Stimulated activated CD8-positive, alpha-beta memory T cell treated with anti-CD3 and anti-CD28 coated beads, Interleukin-2, amount 100 ng/mL, for 1 hour (primary cell): ENCODE measurements at places on chromosomes 7 and 10.

DNA sequence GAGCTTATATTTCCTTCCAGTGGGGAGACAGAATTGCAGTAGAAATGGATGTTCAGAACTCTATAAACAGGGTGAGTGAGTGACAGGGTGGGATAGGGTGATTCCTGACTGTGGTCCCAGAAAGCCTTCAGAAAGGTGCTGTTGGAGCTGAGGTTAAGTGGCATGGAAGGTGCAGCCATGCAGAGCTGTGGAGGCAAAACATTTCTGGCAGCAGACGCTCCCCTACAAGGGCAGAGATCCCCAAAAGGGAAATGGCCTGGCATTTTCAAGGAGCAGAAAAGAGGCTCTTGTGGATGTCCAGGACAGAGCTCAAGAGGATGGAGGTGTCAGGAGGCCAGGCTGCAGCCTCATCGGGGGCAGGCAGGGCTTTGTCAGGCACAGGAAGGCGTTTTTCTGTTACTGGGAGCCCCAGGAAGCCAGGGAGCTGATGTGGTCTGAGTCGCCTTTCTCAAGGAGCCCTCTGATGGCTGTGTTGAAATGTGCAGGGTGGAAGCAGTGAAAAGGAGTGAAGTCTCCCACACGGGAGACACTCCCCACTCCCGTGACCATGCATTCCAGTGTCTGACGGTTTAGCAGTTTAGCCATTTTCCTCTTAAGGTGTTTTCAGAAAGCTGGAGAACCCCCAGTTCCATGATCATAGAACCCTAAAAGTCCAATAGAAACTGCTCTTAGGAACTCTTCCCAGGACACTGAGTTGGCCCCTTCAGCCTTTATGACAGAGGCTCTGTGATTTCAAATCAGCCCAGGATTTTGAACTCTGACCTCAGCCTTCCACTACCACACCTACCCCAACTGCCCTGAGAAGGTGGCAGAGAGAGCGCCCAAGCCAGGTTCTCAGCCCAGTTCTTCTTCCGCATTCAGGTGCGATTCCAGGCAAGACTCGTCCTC, 96.2 kb downstream of the C10orf105 start:
- DNase-seq: no peak

GRCh38 chr10:103630156-103630555, 136.7 kb downstream of the NEURL1 start:
- DNase-seq: no peak

GRCh38 chr7:157690833-157691585, 354.2 kb downstream of the DNAJB6 start:
- DNase-seq: no peak

DNA sequence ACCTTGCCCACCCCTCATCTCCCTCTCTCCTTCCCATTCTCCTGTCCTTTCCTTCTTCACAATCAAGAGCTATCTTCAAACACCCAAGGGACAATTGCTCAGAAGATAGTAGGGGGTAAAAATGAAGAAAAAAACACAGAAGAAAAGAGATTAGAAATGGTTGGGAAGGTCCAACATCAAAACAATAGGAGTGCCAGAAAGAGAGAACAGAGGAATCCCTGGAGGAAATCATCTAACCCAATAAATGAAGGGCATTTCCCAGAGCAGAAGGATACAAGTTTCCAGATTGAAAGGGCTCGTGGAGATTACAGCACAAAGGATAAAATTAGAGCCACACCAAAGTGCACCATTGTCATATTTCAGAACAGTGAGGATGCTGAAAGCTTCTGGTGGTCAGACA, 145.6 kb downstream of the OAT start:
- DNase-seq: no peak

GRCh38 chr7:24346129-24346528, 62.1 kb downstream of the NPY start:
- DNase-seq: no peak

- no peak for DNase-seq
Measured at GRCh38 chr7:20744954-20745446, 41.7 kb downstream of the SP8 start.

GRCh38 chr10:70432561-70433263, 8.8 kb downstream of the NODAL start:
- DNase-seq: no peak
